ENCODE measurements at places on chromosomes 4 and X.

- DNase-seq, result no peak
These were observed 250.0 kb downstream of the INPP4B start for GRCh38 chr4:142596121-142596520.

DNA sequence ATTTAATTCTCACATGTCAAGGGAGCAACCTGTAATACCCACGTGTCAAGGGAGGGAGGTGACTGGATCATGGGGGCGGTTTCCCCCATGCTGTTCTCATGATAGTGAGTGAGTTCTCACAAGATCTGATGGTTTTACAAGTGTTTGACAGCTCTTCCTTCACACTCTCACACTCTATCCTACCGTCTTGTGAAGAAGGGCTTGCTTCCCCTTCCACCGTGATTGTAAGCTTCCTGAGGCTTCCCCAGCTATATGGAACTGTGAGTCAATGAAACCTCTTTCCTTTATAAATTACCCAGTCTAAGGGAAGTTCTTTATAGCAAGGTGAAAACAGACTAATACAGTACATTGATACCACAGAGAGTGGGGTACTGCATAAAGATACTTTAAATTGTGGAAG lies 17.7 kb downstream of the USP27X start:
- DNase-seq, result no peak

DNA sequence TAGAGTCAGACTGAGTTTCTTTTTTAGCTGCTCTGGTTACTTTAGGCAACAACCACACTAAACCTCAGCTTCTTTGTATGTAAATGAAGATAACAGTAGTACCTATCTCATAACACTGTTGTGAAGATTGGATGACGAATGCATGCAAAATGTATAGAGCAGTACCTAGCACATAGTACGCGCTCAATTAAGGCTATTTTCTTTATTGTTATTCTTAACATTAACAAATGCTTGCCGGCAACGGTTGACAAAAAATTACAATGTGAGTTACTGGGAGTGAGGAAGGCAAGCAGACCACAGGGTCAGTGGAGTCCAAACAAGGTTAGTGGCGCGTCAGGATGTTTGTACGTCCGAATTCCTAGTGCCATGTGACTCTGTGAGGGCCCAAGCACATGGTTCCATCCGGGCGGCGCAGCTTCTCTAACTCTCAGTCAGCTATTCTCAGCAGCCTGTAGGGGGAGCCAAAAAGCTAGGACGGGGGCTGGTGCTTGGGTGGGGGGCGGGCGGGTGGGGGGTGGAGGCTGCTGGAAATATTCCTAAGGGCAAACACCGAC lies 821 bp upstream of the NALF2 start:
- no peak for DNase-seq

- DNase-seq, result no peak
These were observed 26.3 kb upstream of the C4orf54 start for GRCh38 chr4:99683895-99684294.

All from activated T-cell treated with anti-CD3 and anti-CD28 coated beads, Interleukin-2, amount 50 U/mL, for 1 hour (primary cell).